Heart right ventricle (tissue), 16 donors: ENCODE measurements at places on chromosomes 5 and 9. TPM values are rescaled to one million over a fixed set of nuclear protein-coding genes. Genes with fewer than 3 reads are reported as not detected.

FST gene
- total RNA-seq: 3.3 TPM

DMGDH gene
- 3.4 TPM for total RNA-seq

PCDHB16 gene
- 1.3 TPM for total RNA-seq

MORN5 gene
- not detected for total RNA-seq

FAM221B gene
- total RNA-seq: not detected

DNA sequence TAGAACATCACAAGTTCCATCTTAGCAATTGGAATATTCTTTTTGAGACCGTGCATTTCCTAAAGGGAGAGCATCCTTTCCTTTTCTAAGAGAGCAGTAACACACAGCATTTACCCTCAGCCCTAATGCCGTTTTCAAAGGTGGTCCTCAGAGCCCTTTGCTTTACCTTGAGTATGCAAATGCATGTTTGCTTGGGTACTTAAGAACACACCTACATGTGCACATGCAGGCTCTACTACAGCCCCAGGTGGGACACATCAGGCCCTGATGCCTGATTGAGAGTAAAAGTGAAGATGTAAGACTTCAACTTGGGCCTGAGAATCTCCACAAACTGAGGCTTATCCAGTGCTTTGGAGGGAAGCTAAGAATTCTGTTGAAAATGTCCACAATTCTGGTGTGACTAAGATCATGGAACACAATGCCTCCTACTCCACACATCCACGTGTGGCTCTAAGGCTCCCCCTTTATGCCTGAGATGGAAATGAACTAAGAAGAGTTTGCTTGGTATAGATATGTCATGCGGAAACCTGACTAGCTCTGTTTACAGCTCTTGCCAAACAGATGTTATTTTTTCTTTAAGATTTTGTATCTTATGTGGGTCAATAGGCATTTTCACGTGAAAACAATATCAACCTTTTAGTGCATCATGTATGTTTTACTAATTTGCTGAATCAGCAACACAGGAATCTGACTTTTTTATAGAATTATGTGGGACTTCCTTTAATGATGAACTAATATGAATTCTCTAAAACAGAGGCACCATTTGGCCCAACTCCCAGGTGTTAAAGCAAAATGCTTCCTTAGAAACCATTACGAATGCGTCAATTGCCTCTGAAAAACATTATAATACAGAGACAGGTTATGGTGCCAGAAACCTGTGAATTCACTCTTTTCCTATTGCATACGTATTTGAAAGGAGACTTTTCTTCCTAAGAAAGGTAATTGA, 48.9 kb upstream of the SLC2A8 start:
- DNase-seq: peak; percentile 24

- no peak for DNase-seq
Measured at GRCh38 chr5:34531751-34532360, 124.3 kb upstream of the RAI14 start.

DNA sequence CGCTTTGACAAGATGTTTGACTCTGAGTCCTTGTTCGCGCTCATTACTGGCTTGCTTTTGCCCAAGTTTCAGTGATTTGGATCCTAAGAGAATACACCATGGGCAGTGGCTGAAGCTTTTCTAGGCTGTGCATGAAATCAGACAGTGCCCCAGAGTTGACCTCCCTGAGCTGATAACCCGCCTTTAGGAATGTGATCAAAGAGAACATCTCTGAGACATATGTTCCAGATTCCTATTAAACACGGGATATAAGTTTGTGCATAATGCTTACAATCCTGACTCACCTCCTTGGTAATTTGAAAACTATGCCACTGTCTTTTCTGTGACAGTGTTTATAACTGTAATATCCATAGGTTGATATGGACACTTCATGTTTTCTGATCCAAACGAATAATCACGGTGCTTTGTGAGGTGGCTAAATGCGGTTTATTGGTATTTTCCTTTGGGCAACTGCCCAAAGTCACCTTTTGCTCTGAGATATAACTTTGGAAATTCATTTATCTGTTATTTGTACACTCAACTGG, 732.9 kb downstream of the MTRR start:
- DNase-seq: no peak

DNA sequence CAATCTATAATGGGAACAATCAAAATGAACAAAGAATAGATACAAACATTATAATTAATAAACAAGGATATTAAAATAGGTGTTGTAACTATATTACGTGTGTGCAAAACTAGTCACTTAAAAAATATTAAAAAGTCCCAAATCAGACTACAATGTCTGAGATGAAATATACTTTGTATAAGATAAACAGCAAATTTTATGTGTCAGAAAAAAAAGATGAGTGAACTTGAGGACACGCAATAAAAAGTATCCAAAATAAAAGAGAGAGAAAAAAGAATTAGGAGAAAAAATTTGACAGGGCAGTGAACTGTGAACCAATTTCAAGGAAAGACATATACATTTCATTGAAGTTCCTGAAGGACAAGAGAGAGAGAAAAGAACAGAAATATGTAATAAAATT, 37.0 kb downstream of the AGTPBP1 start:
- DNase-seq: no peak

DNA sequence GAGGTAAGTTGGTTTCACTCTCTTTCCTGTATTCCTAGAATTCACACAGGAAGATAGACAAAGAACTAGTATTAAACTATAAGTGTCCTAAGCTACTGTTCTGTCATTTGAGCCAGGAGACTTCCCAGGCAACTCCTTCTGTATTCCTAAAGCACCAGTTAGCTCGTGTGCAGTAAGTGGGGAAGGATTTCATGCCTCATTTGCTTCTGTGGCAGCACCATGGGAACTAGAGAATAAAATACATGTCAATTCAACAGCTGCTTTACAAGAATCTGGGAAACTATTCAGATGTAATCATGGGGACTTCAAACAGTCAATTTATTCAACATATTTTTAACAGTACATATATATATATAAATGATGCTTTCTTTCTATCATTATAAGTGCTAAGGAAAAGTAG, 762.3 kb downstream of the PRELID2 start:
- DNase-seq: no peak

GRCh38 chr9:93192721-93193387, 8.9 kb downstream of the WNK2 start:
- DNase-seq: no peak

DNA sequence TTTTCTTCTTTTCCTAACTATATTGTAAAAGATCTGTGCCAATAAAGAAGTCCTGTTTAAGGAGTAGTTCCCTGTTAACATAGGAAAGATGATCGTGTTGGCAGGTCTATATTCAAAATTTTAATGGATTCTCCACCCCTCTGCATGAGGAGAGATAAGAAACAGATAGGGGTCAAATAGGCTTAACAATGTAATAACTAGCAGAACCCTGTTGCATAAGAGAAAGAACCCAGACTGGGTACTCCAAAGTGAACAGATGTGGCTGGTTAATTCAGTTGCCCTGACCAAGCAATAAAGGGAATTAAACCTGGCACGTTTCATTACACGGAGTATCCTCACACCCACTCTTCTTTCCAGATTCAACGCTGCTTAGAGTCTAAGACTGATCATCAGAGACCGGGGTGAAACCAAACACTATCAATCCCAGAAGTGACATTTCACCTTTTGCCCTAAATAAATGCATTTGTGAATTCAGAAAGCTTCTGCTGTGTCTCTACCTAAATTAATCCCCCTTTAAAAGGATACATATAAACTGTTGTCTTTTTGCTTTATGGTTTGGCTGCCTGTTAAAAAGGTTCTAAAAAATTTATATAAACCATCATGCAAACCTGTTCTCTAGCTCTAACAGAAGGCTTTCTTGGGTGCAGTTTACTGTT, 1276.9 kb upstream of the WWC1 start:
- DNase-seq: no peak

DNA sequence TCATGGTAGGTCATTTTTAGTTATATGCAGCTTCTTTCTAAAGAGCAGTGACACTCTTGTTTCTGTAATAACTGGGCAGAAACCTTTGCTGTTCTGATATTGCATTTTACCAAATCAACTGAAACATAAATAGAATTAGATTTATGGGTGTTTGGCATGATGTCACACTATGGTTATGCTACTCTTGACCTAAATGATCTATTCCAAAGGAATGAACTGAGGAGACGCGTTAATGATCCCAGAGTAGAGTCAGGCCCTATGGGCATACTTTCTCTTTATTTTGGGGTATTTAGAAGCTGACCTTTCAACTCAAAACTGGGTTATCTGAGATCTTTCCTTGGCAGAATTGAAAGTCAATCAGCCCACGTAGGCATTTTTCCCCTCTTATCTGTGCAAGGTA, 146.8 kb upstream of the ADAMTSL1 start:
- DNase-seq: no peak

DNA sequence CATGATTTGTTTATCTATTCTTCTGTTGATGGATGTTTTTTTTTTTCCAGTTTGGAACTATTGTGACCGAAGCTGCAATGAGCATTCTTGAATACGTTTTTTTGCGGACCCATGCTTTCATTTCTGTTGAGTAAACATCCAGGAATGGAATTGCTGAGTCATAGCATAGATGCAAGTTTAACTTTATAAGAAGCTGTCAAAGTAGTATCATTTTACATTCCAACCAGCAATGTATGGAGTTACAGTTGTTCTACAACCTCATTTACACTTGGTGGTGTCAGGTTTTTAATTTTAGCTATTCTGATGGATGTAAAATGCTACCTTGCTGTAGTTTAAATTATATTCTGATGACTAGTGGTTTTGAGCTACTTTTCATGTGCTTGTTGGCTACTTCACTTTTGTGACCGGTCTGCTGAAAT, 49.0 kb downstream of the NPR3 start:
- no peak for DNase-seq

GRCh38 chr5:125812651-125813050, 610.6 kb upstream of the GRAMD2B start:
- no peak for DNase-seq

DNA sequence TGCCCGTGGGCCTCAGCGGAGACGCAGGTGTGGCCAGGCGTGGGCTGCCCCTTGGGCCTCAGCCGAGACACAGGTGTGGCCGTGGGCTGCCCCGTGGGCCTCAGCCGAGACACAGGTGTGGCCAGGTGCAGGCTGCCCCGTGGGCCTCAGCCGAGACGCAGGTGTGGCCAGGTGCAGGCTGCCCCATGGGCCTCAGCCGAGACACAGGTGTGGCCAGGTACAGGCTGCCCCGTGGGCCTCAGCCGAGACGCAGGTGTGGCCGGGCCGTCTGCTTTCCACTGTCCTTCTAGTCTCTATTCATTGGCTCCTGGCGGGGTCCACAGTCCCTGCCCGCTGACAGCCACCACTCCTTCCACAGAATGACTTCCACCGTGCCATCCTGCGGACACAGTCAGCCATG, 56.1 kb downstream of the KCNT1 start:
- DNase-seq: no peak

GRCh38 chr5:160398806-160399205, 1.0 kb downstream of the FAM200C start:
- DNase-seq: no peak

DNA sequence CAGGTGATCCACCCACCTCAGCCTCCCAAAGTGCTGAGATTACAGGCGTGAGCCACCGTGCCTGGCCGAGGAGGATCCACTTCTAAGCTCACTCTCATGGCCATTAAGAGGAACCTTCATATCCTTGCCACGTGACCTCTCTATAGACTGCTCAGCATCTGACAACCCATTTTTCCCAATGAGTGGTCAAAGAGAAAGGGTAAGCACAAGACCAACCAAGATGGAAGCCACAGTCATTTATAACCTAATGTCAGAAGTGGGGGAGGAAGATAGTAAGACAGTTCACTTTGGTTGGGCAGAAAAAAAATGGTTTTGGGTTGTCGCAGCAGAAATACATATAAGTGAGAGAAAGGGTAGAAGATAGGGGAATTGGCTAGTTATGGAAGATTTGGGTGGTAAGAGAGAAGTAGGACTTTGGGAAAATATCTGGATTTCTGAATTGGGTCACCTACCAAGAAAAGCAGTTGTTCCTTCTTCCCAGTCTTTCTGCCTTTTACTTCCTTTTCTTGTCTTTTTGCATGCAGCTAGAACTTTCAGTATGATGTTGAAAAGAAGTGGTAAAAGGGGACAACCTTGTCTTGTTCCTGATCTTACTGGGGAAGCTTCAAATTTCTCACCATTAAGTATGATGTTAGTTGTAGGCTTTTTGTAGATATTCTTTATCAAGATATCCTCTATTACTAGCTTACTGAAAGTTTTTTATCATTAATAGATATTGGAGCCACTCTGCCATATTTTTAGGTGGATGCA, 15.6 kb downstream of the SNX2 start:
- no peak for DNase-seq

DNA sequence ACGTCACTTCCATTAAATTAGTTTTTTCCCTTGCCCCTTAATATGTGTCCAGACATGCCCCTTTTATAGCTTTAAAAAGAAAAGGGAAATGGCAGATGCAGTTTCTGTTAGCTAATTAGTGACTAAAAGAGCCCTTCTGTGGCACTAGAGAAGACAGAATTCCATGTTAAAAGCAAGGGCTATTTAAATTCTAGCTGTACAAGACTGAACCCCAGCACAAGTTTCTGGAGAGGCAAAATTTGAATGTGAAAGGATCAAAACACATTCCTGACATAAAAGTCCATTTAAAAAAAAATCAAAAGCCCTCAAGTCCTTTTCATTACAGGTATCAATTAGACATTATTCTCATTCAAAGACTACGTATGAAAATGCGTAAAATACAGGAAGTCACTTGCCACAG, 78.7 kb downstream of the HAPLN1 start:
- no peak for DNase-seq

GRCh38 chr5:79346420-79346824, 110.5 kb downstream of the JMY start:
- no peak for DNase-seq

DNA sequence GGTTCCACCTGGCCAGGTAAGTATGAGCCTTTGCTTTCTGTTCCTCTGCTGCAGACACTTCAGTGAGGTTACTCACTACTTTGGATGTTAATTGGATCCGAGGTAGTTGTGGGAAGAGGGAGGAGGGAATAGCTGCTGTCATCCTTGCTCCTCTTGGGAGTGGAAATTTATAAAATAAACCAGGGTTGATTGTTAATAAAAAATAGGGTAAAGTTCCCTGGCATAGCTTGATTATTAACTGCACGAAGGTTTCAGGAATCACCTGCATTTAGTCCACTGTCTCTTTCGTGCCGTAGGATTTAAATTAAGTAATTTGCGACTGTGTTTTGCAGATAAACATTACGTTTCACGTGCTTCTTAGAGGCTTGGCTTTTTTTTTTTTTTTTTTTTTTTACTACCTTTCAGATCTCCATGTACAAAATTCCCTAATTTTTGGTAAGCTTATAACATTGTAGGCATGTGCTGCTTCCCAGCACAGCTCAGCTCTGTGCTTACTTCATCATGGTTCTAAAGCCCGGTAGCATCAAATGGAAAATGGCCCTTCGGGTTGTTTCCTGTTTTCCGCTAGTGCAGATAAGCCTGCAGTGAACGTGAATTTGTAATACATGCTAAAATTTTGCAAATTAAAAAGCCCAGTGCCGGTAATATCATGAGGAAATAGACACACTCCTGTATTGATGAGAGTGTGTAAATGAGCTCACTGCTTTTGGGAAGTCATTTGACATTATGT, 26.9 kb upstream of the LTC4S start:
- DNase-seq: no peak
